Stimulated activated CD8-positive, alpha-beta memory T cell treated with anti-CD3 and anti-CD28 coated beads, Interleukin-15, amount 100 ng/mL, for 24 hours (primary cell): ENCODE measurements at places on chromosomes 2 and 18.

GRCh38 chr2:70685771-70686171 lies 82.2 kb downstream of the ADD2 start:
- DNase-seq = no peak

DNA sequence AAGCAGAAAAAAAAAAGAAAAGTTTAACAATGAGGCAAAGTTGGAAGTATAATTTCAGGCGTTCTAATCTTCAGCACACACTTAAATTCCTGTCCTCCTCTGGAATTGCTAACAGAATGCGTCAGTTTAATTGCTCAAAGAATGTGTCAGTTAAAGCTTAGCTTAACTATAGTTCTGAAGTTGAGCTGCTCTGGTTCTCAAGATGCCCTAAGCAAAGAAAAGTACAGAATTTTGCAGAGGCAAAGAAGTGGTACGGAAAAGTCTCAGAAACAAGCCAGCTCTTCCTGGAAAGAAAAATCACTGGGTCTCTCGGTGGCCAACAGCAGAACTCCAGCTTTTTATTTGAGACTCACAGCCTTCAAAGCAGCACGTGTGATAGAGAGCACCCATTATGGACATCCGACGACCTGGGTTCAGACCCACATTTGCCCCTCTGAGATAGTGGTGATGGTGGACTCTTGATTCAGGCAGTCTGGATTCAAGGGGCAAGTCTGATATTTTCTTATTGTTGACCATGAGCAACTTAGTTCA lies 22.2 kb upstream of the MYO3B start:
- DNase-seq = no peak

DNA sequence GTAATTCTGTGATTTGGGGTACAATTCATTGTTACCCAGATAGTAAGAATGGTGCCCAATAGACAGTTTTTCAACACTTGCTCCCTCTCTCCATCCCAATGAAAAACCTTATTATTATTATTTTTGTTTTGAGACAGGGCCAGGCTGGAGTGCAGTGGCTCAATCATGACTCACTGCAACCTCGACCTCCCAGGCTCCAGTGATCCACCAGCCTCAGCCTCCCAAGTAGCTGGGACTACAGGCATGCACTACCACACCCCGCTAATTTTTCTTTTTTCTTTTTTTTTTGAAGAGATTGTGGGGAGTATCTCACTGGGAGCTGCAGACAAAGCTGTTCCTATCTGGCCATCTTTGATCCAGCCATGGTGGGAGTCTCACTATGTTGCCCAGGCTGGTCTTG lies 7.2 kb downstream of the TGFA start:
- no peak for DNase-seq

DNA sequence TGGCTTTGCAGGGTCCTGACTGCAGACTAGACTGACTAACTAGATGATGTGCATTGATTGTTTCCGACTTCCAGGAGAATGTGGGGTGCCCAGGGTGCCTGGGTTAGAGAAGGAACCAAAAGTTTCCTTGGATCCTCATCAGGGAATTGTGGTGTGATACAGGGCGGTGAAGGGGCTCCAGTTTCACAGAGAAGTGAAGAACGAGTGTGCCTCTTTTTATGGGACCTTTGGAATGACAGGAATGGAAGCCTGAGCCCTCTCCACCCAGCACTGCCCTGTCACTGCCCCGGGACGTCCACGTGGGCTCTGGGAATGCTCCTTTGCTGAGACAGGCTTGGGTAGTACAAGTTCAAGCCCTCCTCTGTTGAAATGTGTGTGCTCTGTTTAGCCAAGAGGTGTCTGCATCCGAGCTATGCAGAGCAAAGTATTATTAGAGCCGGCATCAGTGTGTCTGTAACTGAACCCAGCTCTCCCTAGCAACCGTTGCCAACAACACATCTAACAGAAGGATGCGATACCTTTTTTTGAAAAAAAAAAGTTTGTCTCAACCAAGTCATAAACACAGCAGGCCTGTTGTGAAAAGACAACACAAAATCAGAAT lies 183.6 kb downstream of the SMAD7 start:
- no peak for DNase-seq

GRCh38 chr2:237128026-237128703 lies 42.5 kb downstream of the COPS8 start:
- no peak for DNase-seq

GRCh38 chr18:78221496-78221895 lies 758.1 kb upstream of the SALL3 start:
- no peak for DNase-seq

DNA sequence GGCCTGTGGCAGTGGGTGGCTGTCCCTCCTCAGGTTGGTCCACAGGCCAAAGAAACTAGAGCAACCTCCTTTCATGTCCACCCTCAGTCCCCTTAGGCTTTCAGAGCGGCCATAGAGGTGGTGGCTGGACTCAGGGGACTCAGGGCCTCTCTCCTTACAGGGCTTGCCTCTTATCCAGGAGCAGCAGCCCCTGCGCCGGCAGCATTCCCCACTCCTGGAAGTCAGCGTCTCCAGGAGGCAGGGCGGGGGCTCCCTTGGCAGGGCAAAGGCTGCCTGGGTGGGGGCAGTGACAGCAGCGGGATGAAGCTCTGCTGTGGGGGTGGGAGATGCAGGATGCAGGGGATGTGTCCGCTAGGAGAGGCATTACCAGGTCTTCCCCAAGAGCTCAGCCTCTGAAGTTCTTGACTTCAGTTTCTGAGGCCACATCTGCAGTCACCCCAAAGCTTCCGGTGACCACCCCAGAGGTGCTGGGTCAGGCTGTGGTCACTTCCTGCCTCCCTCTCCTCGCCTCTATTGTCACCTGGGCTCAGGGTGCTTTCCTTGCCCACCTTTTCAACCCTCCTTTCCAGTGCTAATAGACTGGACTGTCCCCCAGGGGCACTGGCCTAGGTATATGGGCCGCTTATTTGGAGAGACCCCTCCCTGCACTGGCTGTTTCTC lies 8.6 kb upstream of the GPR55 start:
- no peak for DNase-seq

GRCh38 chr2:222998459-222998858 lies 53.5 kb upstream of the KCNE4 start:
- no peak for DNase-seq

GRCh38 chr2:160694221-160694620 lies 200.6 kb upstream of the RBMS1 start:
- no peak for DNase-seq

GRCh38 chr2:229732897-229733296 lies 18.5 kb upstream of the DNER start:
- no peak for DNase-seq

DNA sequence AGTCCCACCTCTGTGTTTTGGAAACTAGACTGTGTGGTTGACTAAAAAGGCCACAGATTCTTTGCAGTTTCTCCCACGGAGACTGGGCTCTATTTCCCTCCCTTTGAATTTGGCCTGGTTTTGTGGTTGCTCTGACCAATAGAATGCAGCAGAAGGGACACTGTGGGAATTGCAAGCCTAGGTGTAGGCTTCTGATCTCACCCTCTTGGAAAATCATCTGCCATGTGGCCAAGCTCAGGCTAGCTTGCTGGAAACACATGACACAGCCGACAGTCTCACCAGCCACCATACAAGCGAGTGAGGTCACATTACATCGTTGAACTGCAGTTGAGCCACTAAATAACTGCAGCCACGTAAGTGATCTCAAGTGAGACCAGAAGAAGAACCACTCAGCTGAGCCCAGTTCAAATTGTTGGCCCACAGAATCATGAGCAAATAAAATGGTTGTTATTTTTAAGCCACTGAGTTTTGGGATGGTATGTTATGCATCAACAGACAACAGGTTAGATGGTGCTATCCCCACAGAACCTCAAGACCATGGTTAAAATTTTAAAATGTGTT lies 319.1 kb upstream of the MEX3C start:
- no peak for DNase-seq

- DNase-seq = no peak
Observed at GRCh38 chr18:58353581-58353980, 275.3 kb downstream of the ALPK2 start.

GRCh38 chr2:43178055-43178598 lies 48.3 kb downstream of the ZFP36L2 start:
- DNase-seq = no peak

DNA sequence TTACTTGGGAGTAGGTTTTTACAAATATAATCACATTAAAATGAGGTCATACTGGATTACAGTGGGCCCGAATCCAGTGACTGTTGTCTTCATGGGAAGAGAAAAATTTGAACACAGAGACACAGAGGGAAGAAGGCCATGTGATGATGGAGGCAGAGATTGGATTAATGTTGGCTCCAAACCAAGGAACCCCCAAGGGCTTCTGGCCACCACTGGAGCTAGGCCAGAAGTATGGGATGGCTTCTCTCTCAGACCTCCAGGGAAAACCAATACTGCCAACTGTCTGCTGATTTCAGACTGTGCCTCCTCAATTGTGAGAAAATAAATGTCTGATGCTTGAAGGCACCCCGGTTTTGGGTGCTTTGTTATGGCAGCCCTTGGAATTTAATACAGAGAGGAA lies 76.0 kb downstream of the ALPK2 start:
- DNase-seq = no peak

- no peak for DNase-seq
Observed at GRCh38 chr2:64853894-64854293, 135.3 kb upstream of the SLC1A4 start.

GRCh38 chr18:50558157-50558556 lies 1.7 kb upstream of the MAPK4 start:
- DNase-seq = no peak

DNA sequence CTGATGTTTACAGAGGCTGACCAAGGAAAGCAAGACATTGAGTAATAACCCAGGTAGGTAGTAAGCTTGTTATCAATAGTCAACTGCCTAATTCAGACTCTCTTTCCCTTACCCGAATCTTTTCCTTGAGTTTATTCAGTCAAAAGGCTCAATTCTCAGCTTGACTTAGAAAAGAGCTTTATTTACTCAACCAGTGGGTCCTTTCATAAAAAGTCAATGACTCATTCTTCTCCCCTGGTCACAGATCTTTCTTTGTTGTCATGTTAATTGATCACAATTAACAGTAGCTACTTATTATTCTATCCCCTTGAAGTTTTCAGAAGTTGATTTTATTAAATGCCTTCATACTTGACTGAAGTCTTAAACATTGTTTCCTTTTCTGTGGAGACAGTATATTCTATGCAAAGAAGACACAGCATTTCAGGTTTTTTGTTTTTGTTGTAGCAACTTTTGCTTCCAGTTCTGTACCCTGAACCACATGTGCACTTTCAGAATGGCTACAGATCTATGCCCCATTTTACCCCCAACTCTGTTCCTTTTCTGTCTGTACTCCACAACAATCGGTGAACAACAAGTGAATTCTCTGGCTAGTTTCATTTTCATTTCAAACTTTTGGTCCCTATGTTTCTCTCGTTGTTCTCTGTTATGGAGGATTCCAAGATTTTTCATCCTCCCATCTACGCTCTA lies 428.3 kb downstream of the NCKAP5 start:
- DNase-seq = no peak

- no peak for DNase-seq
Observed at GRCh38 chr18:11290786-11291185, 141.4 kb upstream of the PIEZO2 start.

GRCh38 chr2:217364224-217364623 lies 504.4 kb upstream of the TNP1 start:
- no peak for DNase-seq

GRCh38 chr2:99618579-99619097 lies 128.8 kb upstream of the REV1 start:
- DNase-seq = no peak

GRCh38 chr2:208103616-208104015 lies 20.7 kb downstream of the CRYGD start:
- DNase-seq = no peak

DNA sequence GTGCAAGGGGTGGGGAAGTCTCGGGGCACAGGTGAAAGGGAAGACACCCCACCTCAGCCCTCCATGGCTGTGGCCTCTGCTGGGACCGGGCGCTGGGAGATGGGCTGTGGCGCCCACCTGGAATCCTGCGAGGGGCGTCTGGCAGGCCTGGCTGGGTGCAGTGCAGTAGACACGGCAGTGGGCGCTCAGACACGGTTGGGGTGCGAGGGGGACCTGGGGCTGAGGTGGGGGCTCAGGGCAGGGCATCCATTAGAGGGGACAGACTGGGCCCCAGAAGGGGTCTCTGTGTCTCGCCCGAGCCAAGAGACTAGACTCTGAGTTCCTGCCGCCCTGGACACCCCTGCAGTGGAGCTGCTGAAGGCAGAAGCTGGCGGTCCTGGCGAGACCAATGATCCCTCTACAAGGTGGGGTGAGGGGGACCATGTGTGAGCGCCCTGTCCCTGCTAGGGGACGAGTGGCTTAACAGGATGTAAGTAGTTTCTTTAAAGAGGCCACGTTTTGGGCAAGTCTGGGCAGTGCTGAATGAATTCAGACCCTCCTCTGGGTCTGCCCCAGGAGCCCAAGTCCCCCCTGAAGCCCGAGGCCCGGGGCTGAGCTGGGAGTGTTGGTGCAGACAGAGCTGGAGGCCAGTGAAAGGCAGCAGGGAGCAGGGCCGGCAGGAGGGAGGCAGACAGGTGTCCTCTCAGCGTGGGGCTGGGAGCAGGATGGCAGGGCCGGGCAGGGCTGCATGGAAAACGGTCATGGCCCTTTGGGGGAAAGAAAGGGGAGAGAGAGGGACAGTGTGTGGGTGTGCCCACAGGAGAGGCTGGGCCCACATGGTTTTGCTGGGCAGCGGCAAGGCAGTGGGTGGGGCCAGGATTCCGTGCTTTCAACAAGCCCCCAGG lies 57.2 kb downstream of the HS6ST1 start:
- DNase-seq = no peak

DNA sequence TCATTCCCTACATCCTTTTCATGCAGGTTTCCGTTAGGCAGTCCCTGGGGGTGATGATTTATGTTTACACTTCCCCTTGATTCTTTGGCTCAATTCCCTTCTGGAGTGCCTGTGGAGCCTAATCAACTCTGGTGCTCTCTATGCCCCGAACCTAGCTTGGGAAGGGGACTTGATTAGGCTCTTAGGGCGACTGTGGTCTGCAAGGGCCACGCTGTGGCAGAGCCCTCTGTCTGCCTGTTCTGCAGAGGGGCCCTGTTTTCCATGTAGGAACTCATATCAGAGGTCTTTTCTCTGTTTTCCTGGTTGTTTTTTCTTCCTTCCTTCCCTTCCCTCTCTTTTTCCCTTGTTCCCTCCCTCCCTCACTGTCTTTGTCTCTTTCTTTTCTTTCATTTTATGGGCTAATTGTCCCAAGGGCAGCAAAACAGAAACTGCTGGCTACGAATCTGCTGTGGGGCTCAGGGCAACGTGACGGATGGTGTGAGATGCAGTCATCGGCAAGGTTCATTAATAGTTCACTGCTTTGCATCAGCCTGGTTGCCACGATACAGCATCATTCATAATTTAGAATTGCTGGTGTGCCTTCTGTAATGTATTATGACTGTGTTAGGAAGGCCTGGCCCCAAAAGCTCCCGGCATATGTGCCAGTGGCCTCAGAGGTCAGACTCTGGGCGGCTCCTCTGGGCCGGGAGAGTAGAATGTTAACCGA lies 134.5 kb downstream of the NAPG start:
- no peak for DNase-seq

GRCh38 chr2:19141234-19142004 lies 217.0 kb downstream of the OSR1 start:
- no peak for DNase-seq

GRCh38 chr2:176804392-176804791 lies 408.2 kb upstream of the HNRNPA3 start:
- DNase-seq = no peak

GRCh38 chr2:191318729-191319078 lies 73.5 kb downstream of the MYO1B start:
- DNase-seq = no peak

- DNase-seq = no peak
Observed at GRCh38 chr2:111982822-111983221, 72.2 kb upstream of the TMEM87B start.

GRCh38 chr2:120425014-120425413 lies 79.1 kb downstream of the INHBB start:
- DNase-seq = no peak
